ENCODE measurements at places on chromosomes 3 and 15.
A peak's percentile ranks its signal among the peaks of the same experiment; 100 is the strongest.

GRCh38 chr3:70853161-70853944, 540.9 kb upstream of the MDFIC2 start:
- no peak for DNase-seq

DNA sequence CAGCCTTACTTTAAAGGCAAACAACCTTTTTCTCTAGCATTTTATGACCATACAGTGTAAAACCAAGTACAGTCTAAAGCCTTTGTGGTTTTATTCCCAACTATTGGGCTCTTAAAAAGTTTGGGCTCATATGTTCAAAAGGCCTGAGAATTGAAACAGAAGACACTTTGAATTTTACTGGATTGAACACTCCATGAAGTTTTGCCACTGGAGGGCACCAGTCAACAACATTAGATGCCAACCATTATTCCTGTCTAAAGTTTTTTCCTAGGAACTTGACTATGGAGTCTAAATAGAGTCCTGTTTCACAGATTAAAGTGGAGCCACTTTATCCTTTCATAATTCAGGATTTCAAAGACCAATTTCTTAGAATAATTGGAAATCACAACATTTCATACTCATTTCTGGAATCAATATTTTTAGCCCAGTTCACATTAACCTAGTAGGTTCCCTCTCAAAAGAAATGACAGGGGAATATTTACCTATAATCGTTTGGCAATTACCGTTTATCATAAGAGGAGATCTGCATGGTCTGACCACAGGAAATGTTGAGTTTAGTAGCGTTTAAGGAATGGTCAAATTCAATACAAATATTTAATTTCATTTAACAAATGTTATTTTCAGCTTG, 244.1 kb upstream of the PDZRN3 start:
- DNase-seq, result peak; percentile 41

GRCh38 chr15:63195569-63196015, 6.2 kb downstream of the RAB8B start:
- no peak for DNase-seq

DNA sequence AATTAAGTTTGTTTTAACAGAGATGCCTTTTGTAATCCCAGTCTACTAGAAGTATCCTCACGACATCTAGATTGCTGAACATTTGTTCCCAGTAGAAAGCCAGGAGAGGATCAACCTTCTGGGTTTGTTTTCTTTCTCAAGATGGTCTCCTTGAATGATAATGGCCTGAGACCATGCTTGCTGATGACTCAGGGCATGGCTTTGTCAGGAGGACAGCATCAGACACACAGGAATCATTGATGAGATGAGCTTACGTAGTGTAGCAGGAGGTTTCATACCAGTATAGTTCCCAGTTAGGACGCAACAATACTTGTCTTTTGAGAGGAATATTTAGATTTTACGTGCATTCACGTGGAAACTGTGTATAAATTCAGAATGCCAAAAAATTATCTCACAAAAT, 38.6 kb downstream of the ATP1B3 start:
- no peak for DNase-seq

DNA sequence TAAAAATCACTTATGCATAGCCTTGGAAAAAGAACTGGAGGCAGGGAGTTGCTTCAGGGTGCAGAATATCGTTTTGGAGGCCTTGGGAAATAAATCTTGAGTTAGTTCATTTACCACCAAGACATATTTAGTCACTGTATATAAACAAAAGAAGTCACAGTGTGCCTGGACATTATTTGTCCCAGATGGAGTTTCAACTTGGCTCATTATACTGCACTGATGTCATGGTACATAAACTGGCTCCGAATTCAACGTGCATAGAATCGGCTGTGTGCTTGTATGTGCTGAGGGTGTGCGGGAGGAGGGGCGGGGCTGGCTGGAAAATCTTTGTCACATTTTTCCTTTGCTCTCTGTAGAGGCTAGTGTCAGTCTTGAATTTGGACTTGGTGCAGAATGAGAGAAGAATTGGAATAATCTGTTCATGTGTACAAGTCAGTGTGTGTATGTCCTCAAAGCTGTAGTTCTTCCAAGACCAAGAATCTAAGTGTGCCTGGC, 86.6 kb downstream of the FNDC3B start:
- DNase-seq, result no peak

DNA sequence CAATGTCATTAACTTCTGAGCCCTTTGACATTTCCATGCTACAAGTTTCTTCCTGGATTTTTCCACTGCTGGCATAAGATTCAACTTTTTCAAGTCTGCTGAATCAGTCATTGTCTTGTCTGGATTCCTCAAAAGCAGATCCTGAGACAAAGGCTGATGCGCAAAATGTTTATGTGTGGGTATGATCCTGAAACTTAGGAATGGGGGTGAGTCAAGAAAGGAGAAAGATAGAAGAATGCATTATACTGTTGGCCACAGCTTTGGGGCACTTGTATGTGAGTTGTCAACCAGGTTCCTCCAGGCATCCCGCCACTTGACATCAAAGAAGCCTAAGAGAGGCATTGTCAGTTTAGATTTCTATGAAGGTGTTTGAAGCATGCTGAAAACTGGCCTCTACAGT, 50.4 kb downstream of the FOXB1 start:
- no peak for DNase-seq

- no peak for DNase-seq
Observed at GRCh38 chr3:41836360-41837134, 125.4 kb downstream of the ULK4 start.

GRCh38 chr3:184688251-184688881, 23.5 kb downstream of the MAGEF1 start:
- peak; percentile 13 for DNase-seq
